Stimulated activated CD4-positive, alpha-beta T cell treated with anti-CD3 and anti-CD28 coated beads, Interleukin-4, amount 100 ng/mL, for 48 hours (primary cell): ENCODE measurements at places on chromosomes 2 and 18.

- DNase-seq = peak; percentile 19
Observed at GRCh38 chr2:174717273-174717672, 47.0 kb downstream of the CHRNA1 start.

DNA sequence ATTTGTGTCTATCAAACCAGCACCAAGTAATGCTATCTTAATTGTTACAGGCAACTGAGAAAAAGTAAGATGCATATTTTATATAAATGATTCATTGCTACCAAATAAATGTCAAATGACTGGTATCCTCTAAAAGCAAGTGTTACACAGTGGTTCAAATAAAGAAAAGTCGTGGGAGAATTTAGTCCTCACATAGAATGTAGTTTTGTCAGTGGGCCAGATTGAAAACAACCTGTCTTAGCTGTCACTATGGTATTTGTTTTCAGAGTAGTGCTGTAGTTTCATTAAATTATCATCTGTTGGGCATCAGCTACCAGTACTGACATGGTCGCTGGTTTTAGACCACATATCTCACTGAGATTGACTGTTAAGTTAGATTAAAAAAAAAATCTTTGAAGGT is 10.2 kb upstream of the EIF2AK3 start:
- no peak for DNase-seq

DNA sequence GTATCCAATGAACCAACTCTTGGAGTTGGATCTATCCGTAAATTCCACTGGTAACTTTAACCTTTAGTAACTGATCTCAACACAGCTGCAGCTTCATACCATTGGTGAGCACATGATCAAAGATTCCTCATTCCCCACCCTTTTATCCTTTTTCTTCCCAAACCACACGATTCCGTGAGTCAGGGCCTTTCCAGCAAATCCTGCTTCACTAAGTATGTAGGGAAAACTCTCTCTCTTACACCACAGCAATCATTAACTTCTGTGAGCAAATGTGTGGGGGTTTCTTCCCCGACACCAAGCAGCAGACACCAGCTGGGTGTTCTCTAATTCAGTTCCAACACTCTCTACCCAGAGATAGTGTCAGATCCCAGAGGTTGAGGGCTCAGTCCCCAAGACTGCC is 23.5 kb downstream of the ELP2 start:
- DNase-seq = no peak

- DNase-seq = no peak
Observed at GRCh38 chr2:160484859-160485520, 8.6 kb downstream of the RBMS1 start.

GRCh38 chr2:145157741-145158591 is 638.0 kb upstream of the ZEB2 start:
- DNase-seq = no peak
